T-helper 2 cell treated with Interferon-gamma antibody and Interleukin-4, amounts not matched to agents 5 μg/mL and 100 μg/mL, for 36 hours (primary cell): ENCODE measurements at places on chromosomes 16 and 17.

GRCh38 chr17:80779961-80780380 lies 211.7 kb upstream of the CHMP6 start:
- DNase-seq, result no peak

DNA sequence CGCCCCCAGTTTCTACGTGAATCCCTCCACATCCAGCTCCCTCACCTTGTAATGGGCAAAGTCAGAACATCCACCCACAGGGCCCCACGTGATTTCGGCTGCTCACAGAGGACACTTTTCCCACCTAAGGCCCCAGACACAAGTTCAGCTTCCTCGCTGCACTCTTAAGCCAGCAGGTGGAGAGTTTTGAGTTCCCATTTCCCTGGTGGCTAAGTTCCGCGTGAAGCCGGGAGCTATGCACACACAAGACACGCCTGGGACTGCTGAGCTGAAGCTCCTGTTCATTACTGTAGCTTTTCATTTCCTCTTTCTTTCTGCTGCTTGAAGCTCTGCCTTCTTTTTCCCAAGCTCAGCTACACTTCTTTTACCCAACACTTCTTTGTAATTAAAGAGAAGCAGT lies 273.8 kb downstream of the NPIPA8 start:
- DNase-seq, result no peak

DNA sequence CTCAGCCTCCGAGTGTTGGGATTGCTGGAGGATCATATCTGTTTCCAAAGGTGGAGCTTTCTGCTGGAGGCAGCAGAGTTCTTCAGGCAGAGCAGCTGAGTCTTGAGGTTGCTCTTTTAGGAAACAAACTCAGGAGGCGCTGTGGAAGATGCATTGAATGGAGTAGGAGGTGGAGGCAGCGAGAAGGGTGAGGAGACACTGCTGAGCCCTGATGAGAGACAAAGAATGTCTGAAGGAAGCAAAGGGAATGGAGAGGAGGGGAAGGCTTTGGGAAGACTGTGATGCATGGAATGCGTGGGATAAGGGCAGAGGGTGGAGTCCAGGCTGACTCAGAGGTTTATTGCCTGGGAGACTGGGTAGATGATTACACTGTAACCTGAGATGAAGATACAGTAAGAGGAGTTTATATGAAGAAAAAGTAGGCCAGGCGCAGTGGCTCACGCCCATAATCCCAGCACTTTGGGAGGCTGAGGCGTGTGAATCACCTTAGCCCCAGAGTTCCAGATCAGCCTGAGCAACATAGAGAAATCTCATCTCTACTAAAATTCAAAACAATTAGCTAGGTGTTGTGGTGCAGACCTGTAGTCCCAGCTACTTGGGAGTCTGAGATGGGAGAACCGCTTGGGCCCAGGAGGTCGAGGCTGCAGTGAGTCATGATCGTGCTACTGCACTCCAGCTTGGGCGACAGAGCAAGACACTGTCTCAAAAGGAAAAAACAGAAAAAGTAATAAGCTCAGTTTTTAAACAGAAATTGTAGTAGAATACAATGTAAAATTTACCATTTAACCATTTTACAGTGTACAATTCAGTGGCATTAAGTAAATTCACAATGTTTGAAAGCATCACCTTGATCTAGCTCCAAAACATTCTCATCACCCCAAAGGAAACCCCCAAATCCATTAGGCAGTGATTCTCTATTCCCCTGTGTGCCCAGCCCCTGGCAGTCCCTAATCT lies 17.8 kb upstream of the TMEM219 start:
- no peak for DNase-seq

- no peak for DNase-seq
These were observed 283.6 kb upstream of the SALL1 start for GRCh38 chr16:51434567-51435198.

DNA sequence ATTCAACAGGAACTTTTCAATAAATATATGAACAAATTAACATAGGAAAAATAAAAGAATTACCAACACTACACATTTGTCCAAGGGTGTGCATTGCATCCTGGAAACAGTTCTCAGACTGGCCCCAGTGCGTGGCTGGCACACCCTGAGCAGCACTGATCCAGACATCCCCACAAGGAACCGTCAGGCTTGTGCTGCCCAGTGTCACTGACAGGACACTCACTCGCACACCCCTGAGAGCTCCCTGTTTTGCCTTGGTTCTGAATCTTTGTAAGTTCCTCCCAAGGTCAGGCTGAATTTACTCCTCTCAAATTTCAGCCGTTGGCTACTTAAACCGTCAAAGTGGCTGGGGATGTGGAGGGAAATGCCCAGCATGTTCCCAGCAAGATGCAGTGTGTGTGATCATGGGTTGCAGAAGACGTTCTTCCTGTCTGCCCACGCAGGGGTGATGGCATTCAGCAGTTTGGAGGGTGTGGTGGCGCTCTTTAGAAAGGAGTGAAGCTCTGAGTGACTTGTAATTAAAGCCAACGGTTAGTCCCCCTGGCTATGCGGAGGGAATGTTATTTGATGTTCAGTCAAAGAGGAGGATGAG lies 1.7 kb downstream of the MT2A start:
- DNase-seq, result peak; percentile 90

- DNase-seq, result no peak
These were observed 239.2 kb downstream of the KATNIP start for GRCh38 chr16:27789150-27789549.
